ENCODE measurements at places on chromosomes 3 and 15.
A peak's percentile ranks its signal among the peaks of the same experiment; 100 is the strongest.

- no peak overlapping the region for H3K27ac ChIP-seq
- peaks cover 11% of the 10 kb centered on the region for H3K27me3 ChIP-seq
- H3K4me1 ChIP-seq: no peaks in the 10 kb centered on the region
- no peak overlapping the region for H3K4me3 ChIP-seq
- DNase-seq: no peak
Measured at GRCh38 chr3:17911986-17912760, 169.7 kb upstream of the TBC1D5 start.

GRCh38 chr3:32597656-32598055, 27.0 kb upstream of the DYNC1LI1 start:
- H3K27ac ChIP-seq: no peak overlapping the region
- no peak for DNase-seq
- no peaks in the 10 kb centered on the region for H3K36me3 ChIP-seq
- no peak overlapping the region for H3K4me3 ChIP-seq
- no peaks in the 10 kb centered on the region for H3K4me1 ChIP-seq

DNA sequence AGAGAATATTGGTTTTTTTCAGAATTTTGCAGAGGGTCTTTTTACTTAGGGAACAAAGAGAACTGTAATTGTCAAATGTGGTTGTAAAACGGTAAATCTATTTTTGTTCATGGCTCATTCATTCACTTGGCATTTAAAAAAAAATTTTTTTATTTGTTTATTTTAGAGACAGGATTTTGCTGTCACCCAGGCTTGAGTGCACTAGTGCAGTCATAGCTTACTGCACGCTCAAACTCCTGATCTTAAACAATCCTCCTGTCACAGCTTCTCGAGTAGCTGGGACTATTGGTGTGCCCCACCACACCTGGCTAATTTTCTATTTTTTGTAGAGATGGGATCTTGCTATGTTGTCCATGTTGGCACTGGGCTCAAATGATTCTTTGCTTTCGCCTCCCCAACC, 301.8 kb downstream of the LPP start:
- no peaks in the 10 kb centered on the region for H3K27me3 ChIP-seq
- no peaks in the 10 kb centered on the region for H3K36me3 ChIP-seq
- no peak overlapping the region for H3K27ac ChIP-seq
- DNase-seq: no peak

- no peak for DNase-seq
- H3K36me3 ChIP-seq: no peaks in the 10 kb centered on the region
- no peaks in the 10 kb centered on the region for H3K4me1 ChIP-seq
- no peaks in the 10 kb centered on the region for H3K27me3 ChIP-seq
Measured at GRCh38 chr3:83092521-83093221, 1331.2 kb upstream of the GBE1 start.

- H3K27me3 ChIP-seq: no peaks in the 10 kb centered on the region
- no peaks in the 10 kb centered on the region for H3K36me3 ChIP-seq
- H3K4me1 ChIP-seq: peaks cover 50% of the 10 kb centered on the region
- no peak for DNase-seq
- H3K4me3 ChIP-seq: no peak overlapping the region
Measured at GRCh38 chr3:188749010-188749617, 422.7 kb upstream of the TPRG1 start.

- no peak for DNase-seq
- no peak overlapping the region for H3K27ac ChIP-seq
- no peaks in the 10 kb centered on the region for H3K4me1 ChIP-seq
- peaks cover 25% of the 10 kb centered on the region for H3K27me3 ChIP-seq
Measured at GRCh38 chr3:115551016-115551415, 72.3 kb upstream of the GAP43 start.

GRCh38 chr3:13673207-13673606, 124.3 kb downstream of the FBLN2 start:
- no peak overlapping the region for H3K4me3 ChIP-seq
- no peak overlapping the region for H3K27ac ChIP-seq
- H3K27me3 ChIP-seq: peaks cover 12% of the 10 kb centered on the region
- no peak for DNase-seq
- H3K4me1 ChIP-seq: no peaks in the 10 kb centered on the region

DNA sequence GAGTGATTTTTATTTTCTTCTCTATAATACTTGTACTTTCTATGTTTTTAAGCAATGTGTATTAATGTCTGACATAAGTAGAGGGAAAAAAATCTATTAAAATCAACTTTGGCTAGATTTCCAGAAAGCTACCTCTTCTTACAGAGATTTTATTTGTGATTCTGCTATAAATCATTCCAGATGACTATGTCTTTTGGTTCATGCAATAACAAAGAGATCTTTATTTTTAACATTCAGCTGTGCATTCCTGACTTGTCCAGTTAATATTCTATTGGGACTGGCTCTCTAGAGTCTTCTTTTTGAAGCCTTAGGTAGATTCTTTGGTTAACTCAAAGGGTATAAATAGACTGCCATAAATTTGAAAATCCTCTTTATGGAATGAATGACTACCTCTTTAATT, 74.3 kb upstream of the ARPP21 start:
- no peak overlapping the region for H3K27ac ChIP-seq
- no peaks in the 10 kb centered on the region for H3K36me3 ChIP-seq
- H3K4me3 ChIP-seq: no peak overlapping the region
- DNase-seq: no peak
- no peaks in the 10 kb centered on the region for H3K4me1 ChIP-seq
- no peaks in the 10 kb centered on the region for H3K27me3 ChIP-seq

- peaks cover 58% of the 10 kb centered on the region for H3K4me1 ChIP-seq
- no peak for DNase-seq
- peaks cover 88% of the 10 kb centered on the region for H3K36me3 ChIP-seq
- H3K27me3 ChIP-seq: no peaks in the 10 kb centered on the region
- H3K4me3 ChIP-seq: no peak overlapping the region
- peak overlapping the region; percentile 66 for H3K27ac ChIP-seq
Measured at GRCh38 chr3:141900343-141900742, 23.9 kb downstream of the ATP1B3 start.

- H3K36me3 ChIP-seq: no peaks in the 10 kb centered on the region
- H3K4me1 ChIP-seq: peaks cover 8% of the 10 kb centered on the region
- H3K27ac ChIP-seq: no peak overlapping the region
- H3K27me3 ChIP-seq: no peaks in the 10 kb centered on the region
- no peak overlapping the region for H3K4me3 ChIP-seq
- no peak for DNase-seq
Measured at GRCh38 chr3:179642871-179643270, 10.0 kb upstream of the USP13 start.

- H3K27me3 ChIP-seq: no peaks in the 10 kb centered on the region
- no peak overlapping the region for H3K4me3 ChIP-seq
- peaks cover 9% of the 10 kb centered on the region for H3K36me3 ChIP-seq
- H3K27ac ChIP-seq: no peak overlapping the region
Measured at GRCh38 chr3:101270149-101270548, 50.2 kb downstream of the IMPG2 start.

- no peak for DNase-seq
- no peak overlapping the region for H3K4me3 ChIP-seq
- no peaks in the 10 kb centered on the region for H3K4me1 ChIP-seq
- H3K27ac ChIP-seq: no peak overlapping the region
- no peaks in the 10 kb centered on the region for H3K27me3 ChIP-seq
- H3K36me3 ChIP-seq: no peaks in the 10 kb centered on the region
Measured at GRCh38 chr15:37931321-37931720, 3.1 kb upstream of the TMCO5A start.

- no peak for DNase-seq
- peaks cover 9% of the 10 kb centered on the region for H3K4me1 ChIP-seq
- H3K27me3 ChIP-seq: peaks cover 59% of the 10 kb centered on the region
- H3K36me3 ChIP-seq: no peaks in the 10 kb centered on the region
Measured at GRCh38 chr15:34802803-34803750, 7.7 kb upstream of the ACTC1 start.

DNA sequence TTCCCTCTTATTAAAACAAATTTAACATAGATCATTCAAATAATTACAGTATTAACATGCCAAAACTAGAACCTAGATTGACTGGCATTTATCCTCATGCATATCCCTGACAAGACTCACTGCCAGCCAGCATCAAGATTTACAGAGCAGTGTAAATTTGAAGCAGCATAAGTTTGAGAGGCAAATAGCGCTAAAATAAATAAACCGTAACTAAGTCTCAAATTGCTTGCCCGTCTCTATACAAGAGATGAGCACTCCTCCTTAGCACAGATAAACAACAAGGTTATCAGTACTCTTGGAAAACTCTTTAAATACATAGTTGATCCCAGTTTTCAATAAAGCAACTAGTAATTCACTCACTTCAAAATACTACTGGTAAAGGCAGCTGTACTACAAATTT, 29.6 kb downstream of the MSL2 start:
- H3K4me1 ChIP-seq: peaks cover 62% of the 10 kb centered on the region
- H3K36me3 ChIP-seq: peaks cover 24% of the 10 kb centered on the region
- DNase-seq: no peak
- peak overlapping the region; percentile 52 for H3K27ac ChIP-seq

- H3K36me3 ChIP-seq: no peaks in the 10 kb centered on the region
- H3K4me1 ChIP-seq: no peaks in the 10 kb centered on the region
- no peak for DNase-seq
- no peak overlapping the region for H3K27ac ChIP-seq
- H3K4me3 ChIP-seq: no peak overlapping the region
Measured at GRCh38 chr15:62900071-62900802, 142.3 kb upstream of the TPM1 start.

DNA sequence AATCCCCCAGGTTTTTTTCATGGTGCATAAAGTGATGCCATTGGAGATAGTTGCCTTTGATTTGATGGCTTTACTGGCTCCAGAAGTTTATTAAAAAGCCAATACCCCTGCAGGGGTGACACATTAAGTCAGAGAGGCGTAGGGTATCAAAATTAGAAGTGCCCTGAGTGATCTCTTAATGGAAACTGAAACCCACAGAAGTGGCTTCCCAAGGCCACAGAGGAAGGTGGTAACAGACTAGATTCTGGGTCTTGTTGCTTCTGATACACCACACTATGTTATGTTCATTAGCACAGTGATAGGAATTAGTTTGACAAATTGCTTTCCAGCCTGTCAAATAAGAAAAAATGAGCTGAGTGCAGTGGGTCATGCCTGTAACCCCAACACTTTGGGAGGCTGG, 112.3 kb downstream of the IQCH start:
- no peak overlapping the region for H3K27ac ChIP-seq
- peaks cover 2% of the 10 kb centered on the region for H3K4me1 ChIP-seq
- no peak for DNase-seq
- peaks cover 10% of the 10 kb centered on the region for H3K27me3 ChIP-seq
- no peaks in the 10 kb centered on the region for H3K36me3 ChIP-seq

DNA sequence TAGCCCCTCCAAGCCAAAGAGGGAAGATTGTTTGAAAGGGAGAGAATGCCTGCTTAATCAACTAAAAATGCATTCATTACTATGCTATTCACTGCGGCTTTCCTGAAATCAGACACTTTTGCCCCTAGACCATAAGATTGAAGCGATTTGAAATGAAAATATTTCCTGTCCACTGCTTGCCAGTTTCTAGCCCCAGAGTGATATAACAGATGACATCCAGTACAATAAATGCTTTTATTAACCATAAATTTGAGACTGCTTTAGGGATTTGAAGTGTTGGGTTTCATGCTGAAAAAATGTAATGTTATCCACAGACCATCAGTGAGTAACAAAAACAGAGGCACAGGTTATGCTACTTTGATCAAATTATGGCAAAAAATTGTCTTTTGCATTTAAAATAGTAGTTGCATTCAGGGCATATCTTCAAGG, 14.1 kb downstream of the IL17RD start:
- H3K4me1 ChIP-seq: no peaks in the 10 kb centered on the region
- no peak for DNase-seq
- no peaks in the 10 kb centered on the region for H3K36me3 ChIP-seq
- no peak overlapping the region for H3K27ac ChIP-seq
